ENCODE measurements at places on chromosomes 16 and 17.

DNA sequence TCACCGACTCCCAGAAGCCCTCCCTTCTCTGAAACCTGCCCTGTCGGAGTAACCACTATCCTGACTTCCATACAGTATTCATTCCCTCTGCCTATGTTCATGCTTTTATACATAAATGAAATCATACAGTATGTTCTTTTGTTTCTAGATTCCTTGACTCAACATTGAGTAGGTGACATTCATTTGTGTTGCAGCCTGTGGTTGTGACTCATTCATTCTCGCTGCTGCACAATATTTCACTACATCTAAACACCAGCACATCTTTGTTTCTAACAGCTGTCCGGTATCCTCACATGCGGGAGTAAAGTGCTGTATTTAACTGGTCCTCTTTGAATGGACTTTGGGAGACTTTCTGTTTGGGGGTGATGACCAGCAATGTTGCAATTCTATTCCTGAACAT lies 135.0 kb upstream of the FOXF1 start:
- no peak for DNase-seq

DNA sequence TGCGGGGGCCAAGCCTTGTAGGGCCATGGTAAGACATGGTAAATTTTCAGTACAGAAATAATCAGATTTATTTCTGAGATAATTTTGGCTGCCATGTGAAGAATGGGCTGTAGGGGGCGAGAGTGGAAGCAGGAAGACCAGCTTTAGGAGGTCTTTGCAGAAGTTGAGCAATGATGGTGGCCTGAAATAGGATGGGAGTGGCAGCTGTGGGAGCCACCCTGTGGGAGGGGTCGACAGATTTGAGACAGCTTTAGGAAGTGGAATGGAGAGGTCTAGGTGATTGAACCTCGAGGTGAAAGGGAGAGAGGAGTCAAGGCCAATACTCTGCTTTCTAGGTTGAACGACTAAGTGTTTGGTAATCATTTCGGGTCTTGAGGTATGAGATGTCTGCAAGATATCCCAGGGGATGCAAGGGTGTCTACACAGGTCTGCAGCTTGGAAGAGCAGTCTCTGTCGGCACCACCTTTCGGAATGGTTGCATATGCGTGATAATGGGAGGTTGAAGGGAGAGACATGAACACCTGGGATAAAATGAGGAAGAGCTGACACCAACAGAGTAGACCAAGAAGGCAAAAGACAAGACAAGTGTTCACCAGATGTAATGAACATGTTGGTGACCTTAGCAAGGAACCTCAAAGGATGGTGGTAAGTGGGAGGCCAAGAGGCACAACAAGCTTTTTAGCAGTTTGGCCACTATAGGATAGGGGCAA lies 4.2 kb upstream of the ATXN7L3 start:
- DNase-seq: no peak

GRCh38 chr17:77946900-77947645 lies 11.4 kb upstream of the TNRC6C start:
- no peak for DNase-seq

DNA sequence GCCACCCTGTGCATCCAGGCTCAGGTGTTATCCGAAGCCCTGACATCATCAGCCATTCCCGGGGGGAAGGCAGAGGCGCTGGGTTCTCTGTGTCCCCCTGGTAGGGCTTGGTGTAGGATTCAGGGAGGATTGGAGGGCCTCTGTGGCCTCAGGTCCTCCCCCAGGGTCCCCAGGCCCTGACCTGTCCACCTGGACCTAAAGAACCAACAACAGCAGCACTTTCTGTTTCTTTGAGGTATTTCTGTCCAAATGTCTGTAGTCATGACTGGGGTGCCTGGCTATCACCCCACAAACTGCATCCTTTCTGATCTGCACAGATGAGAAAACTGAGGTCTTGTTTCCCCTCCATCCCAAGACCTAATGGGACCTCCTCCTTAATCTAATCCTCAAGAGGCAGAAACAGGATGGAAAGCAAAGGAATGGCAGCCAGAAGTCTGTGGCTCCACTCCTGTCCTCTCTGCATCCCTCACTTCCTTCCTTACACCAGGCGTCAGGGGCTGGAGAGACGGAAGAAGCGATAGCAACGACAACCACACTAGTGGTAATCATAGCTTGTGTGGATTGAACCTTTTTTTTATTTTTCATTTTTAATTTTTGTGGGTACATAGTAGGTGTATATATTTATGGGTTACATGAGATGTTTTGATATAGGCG lies 11.8 kb downstream of the NLRC5 start:
- DNase-seq: no peak

GRCh38 chr17:39271546-39271945 lies 45.8 kb upstream of the STAC2 start:
- no peak for DNase-seq

DNA sequence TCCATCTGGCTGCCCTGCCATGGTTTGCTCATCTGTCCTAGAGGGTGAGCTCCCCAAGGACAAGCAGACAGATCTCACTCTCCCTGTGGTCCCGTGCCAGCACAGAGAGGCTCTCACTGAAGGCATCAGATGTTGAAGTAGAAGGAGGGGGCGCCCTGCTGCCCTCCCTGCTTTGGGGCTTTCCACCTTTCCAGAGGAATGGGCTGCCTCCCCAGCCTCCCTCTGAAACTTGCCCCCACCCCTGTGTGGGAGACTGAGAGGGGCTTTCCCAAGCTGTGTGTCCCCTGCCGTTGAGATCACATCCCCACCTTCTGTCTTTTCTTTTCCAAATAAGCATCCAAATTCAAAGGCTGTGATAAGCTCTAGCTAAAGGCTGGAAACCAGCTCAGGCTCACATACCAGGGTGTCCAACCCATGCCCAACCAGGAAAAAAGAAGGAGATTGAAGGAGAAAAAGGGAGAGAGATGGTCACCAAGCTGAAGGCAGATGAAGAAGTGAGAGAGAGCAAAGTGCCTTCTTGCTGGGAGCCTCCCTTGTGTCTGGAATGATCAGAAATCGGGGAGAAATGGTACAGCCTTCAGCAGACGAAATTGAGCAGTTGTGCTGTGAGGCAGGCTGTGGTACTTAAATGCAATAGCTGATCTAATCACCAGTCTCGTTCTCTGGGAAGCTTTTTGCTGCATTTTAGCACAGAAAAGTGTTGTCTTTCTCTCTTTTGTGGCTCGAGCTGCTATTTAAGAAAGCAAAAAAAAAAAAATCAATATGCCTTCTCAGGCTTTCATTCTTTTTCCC lies 145.9 kb upstream of the LHX1 start:
- DNase-seq: no peak

DNA sequence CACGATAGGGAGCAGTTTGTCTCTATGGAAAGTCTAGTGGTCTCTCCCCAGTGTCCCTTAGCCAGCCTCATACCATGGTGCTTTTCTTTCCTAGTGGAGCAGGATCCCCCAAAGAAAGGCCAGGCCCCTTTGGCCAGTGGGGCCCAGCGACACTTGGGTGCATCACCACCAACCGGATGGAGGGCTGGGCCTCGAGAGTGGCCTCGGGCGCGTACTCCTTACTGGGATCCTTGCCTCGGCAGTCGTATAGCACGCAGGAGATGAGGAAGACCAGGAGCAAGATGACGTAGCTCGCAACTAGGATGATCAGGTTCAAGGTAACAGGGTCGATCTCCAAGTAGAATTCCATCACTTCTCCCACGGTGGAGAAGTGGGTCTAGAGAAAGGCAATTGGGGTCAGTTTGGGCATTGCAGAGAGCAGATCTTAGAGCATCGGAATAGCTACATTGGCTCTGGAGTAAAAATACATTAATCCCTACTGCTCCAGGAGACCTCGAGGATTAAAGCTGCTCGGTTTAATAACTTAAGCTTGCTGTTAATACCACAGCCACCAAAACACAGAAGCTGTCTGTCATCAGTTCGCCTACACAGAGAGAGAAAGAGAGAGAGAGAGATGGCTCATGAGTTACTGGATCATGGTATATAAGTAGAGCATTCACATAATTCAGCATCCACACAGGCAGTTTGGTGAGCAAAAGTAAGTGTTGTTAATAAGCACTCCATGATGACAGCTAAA lies at the start of gene SMIM36:
Gene SMIM36 (minus strand): TSS at position 467 of the 736 bp plus-strand sequence.
- no peak for DNase-seq

DNA sequence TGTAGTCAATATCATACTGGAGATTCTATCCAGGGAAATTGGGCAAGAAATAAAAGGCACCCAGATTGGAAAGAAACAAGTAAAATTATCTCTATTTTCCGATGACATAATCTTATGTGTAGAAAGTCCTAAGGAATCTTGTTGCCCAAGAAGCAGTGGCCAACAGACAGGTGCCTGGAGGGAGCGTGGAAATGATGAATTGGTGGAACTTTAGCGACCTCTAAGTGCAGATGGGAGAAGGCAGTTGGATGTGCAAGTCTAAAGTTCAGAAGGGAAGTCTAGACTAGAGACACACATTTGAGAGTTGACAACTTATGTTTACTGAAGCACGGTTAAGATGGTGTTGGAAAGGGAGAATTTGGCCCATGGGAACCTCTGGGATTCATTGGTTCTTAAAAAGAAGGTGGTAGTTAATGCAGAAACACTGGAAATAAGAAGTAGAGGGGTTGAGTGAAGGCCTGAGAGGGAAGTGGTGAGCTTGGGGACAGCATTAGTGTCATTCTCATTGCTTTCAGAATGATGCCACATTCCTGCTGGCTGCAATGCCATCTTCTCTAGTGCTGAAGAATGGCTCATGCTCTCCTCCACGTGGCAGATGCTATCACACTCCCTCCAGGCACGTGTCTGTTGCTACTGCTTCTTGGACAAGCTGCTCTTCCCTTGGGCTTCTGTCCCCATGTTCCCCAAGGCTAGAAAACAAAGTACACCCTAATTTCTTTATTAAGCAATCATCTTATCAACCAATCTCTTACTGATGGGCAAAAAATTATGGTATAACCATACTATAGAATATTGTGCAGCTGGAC lies 24.0 kb downstream of the TAT start:
- no peak for DNase-seq

- no peak for DNase-seq
These were observed 43.8 kb downstream of the TTLL6 start for GRCh38 chr17:48773245-48773644.

DNA sequence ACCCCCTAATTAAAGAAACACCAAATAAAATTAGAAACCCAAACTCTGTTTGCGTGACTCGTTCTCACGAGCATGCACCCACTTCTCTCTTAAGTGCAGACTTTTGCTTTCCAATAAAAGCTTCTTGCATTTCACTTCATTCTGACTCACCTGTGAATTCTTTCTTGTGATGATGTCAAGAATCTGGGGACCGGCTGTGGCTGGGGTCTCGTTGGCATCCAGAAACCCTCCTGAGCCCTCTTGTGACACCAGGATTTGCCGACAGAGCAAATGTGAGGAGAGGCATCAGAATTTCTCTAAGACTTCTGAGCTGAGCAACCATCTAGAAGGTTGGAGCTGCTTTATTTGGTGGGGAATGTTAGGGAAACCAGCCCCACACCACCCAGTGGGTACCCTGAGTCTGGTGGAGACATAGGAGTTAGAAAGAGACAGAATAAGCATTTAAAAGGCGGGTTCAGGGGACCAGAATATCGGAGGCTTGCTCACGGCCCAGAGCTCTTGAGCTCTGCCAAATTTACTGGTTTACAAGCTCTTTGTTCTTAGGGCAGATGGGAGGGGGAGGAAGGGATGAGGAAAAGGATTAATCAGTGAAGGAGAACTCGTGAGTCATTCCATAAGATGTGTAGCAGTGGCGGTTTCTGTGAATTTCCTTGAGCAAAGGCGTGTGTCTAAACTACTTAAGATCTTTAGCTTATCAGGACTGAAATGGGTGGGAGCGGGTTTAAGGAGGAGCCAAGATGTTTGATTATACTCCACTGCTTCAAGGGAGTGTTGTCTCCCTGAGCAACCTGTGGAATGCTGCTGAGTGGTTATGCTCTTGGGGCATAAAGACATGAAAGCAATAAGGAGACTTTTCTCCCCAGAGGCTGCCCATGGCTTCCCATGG lies 24.2 kb upstream of the TMC5 start:
- DNase-seq: no peak

DNA sequence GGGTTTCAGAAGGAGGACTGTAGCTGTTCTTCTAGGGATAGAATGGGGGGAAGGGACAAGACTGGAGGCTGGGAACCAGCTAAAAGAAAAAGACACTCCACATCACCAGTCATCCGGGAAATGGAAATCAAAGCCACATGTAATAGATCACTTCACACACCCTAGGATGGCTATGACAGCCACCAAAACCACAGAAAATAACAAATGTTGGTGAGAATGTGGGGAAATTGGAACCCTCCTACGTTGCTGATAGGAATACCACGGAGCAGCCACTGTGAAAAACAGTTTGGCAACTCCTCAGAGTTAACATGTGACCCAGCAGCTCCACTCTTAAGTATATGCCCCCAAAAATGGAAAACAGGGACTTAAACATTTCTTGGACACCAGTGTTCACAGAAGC lies 2.3 kb downstream of the TLE7 start:
- no peak for DNase-seq

DNA sequence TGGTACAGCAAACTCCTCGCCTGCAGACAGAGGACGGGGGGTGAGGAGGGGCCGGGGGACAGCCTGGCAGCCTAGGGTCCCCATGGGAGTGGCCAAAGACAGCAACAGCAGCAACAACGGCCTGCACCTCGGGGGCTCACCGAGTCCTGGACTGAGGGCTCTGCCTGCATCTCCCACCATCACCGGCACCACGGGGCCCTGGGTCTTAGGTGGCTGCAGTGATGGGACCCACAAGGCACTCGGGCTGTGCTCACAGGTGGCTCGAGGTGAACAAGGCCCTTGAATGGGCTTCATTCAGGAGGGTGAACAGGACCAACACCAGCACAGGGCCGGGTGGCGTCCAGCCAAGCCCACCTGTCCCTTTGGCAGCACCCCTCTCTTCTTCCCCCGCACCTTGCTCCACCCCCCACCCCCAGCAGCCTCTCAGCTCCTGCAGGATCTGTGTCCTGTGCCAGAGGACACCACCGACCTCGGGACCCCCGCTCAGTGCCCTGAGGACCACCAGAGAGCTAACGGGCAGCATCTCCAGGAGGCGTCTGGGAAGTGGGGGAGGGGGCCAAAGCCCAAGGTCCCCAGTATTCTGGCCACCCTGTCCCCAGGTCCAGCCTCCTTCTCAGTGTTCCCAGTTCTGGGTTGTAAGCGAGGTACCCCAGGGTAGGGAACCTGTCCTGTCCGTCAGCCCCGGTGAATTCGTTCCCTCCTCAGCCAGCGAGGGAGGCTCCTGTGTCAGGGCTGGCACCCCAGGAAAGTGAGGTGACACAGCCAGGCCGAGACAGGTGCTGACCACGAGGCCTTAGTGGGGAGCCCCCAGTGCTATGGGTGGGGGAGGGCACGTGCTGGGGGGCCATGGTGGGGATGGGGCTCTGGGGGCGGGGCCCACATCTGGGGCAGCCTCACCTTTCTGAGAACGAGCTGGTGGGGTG lies 94.3 kb downstream of the TBC1D16 start:
- no peak for DNase-seq

DNA sequence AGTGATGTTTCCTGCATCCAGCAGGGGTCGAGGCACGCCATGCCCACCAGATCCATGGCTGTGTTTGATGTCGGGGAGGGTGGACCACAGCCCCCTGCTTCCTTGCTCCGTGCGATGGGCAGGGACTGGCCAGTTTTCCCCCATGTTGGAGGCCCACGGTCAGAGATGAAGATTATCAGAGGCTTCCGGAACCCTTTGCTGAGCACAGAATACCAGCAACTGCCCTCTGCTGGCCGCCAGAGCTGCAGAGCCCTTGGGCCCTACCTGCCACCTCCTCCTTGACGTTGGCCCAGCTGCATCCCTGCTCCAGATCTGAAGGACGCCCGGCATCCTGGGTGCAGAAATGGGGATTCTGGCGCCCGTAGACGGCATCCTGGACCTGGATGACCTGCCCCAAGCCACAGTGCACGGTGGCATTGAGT lies 23.7 kb upstream of the BCO1 start:
- no peak for DNase-seq

GRCh38 chr16:1178295-1178910 lies 25.5 kb downstream of the CACNA1H start:
- no peak for DNase-seq

GRCh38 chr16:52537516-52537915 lies 9.4 kb downstream of the TOX3 start:
- DNase-seq: no peak

All from stimulated activated CD4-positive, alpha-beta T cell treated with anti-CD3 and anti-CD28 coated beads, Interleukin-15, amount 100 ng/mL, for 1 hour (primary cell).